ENCODE measurements at places on chromosomes 1 and 21. TPM values are rescaled to one million over a fixed set of nuclear protein-coding genes. Genes with fewer than 3 reads are reported as not detected.

DNA sequence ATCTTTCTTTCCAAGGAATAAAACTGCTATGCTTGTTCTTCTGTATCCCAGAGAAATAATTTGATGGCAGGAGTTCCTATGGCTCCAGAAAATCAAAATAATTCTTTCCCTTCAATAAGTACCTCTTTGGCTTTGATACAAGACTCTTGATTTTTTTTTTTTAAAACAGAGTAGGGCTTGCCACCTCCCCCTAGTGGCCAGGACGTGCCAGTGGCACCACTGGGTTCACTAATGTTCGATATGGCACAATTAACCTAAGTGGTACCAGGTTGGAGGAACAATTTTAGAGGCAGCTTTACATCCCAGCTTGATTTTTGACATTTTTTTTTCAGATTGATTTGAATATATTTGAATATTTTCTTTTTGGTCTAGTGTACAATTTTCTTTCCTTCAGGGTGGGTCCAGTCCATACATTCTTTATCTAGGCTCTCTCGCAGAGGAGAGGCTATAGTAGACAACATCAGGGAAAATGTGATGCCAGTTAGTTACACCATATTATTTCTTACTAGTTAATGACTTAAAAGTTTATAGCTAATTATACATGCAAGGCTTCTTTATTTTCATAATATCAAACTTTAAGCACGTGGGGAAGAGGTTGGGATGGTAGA, 330.9 kb downstream of the S1PR1 start:
- peak; percentile 41 for DNase-seq

The CFAP57 gene
- not detected for total RNA-seq

- no peak for DNase-seq
Observed at GRCh38 chr1:197027359-197027758, 39.7 kb downstream of the F13B start.

The SOAT1 gene
- total RNA-seq: 51.6 TPM

DNA sequence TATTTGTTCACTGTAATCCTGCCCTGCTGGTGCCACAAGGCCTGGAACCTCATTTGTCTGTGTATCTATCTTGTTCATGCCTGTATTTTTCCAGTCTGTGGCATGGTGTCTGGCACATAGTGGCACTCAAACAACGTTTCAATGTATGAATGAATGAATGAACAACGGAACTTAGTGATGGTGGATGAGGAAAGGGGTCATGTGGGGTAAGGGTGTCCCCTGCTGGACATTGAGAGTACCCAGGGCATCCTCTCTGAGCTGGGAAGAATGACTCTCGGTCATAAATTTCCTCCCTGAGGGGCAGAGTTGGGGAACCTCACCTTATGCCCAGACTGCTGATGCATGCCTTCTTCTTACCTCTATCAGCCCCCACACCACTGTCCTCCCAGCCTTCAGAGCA, 18.9 kb upstream of the ZNF683 start:
- peak; percentile 58 for DNase-seq

DNA sequence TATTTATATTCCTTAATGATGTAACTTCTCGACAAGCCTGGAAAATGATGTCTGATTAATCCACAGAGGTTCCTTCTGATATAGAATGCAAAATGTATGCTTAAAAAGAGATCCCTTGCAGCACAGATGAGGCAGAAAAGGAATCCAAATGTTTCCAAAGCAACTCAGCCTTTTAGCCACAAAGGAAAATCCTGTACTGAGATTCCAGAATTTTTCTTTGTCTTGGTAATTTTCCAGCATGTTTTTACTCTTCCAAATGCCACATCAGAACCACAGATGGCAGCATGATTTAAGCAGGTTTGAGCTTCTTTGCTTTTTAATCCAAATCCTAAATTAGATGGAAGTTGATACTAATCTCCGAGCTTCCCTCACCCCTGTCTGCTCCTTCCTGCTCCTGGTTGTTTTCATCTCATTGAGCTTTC, 176.4 kb upstream of the PALMD start:
- DNase-seq: no peak

The RHD gene
- total RNA-seq: 0.15 TPM

The INKA2 gene
- total RNA-seq: 2.2 TPM

The LYPD8 gene
- not detected for total RNA-seq

The MYCL gene
- 0.20 TPM for total RNA-seq

- DNase-seq: peak; percentile 9
Observed at GRCh38 chr1:12031039-12031980, 12.0 kb downstream of the MIIP start.

- no peak for DNase-seq
Observed at GRCh38 chr1:228472655-228473054, 14.5 kb upstream of the RNF187 start.

GRCh38 chr21:38267136-38267755, 10.5 kb downstream of the KCNJ15 start:
- no peak for DNase-seq

DNA sequence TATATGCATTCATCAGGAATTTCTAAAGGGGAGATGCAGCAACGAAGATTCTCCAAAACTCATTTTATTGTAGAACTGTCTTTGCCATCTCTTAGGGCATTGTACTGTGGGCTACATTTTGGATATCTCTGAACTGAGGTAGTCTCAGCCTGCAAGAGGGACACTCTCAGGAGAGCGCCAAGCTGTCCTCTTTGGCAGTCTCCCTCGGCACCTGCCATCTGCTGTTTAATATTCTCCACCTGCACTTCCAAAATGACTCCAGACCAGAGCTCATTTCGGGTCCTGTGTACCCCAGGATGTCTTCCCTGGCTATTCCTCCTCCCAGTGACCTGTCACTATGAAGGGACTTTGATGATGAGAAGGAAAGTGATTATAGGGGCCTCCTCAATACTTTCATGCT, 356.3 kb upstream of the C1orf174 start:
- DNase-seq: no peak

The LCK gene
- total RNA-seq: 431 TPM

The MROH7 gene
- 0.22 TPM for total RNA-seq

The MCOLN3 gene
- total RNA-seq: 0.80 TPM

The LAMB3 gene
- total RNA-seq: 0.69 TPM

GRCh38 chr21:17598437-17598836, 14.3 kb downstream of the BTG3 start:
- no peak for DNase-seq

The HSD11B1 gene
- total RNA-seq: 0.49 TPM

- DNase-seq: no peak
Observed at GRCh38 chr1:210072896-210073504, 135.0 kb downstream of the SYT14 start.

DNA sequence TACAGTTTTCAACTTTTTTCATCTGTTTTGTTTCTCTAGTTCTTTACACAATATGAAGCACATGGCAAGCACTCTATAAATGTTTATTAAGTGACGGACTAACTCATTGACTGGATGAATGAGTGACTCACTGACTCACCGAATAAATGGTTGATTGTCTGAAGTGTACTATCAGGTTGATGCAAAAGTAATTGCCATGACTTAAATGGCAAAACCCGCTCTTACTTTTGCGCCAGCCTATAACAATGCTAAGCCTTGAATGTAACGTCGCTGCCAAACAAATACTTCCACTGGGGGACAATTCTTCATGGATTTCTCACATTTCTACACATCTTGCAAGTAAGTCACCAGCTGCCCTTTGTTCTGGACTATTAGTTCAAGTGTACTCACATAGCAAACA, 109.0 kb upstream of the KCTD3 start:
- no peak for DNase-seq

DNA sequence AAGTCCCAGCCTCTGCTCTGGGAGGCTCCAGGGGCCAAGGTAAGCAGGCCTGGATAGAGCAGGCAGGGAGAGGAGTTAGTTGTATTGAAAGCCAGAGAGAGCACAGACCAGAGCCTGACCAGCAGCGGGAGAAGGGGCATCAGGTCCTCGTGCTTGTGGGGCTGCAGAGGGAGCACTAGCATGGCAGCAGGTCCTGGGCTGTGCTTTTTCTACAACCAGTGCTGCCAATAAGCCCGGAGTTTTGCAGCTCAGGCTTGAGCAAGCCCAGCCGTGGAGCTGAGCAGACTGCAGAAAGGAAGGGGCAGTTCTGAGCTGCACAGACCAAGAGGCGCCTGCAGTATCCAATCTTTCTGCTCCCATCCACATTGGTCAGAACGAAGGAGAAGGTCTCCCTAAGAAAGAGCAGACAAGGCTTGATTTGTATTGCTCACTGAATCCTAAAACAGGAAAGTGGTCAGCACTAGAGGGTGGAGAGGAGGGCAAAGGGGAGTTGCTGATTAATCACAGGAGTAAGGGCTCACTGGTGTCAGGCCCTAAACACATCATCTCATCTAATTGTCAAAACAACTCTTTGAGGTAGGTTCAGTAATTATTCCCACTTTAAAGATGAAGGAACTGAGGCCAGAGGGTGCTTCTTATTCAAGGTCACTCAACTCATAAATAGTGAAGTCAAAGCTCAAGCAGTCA, 2.7 kb downstream of the DENND2D start:
- peak; percentile 75 for DNase-seq

GRCh38 chr1:36516372-36517010, 33.8 kb upstream of the CSF3R start:
- peak; percentile 11 for DNase-seq

DNA sequence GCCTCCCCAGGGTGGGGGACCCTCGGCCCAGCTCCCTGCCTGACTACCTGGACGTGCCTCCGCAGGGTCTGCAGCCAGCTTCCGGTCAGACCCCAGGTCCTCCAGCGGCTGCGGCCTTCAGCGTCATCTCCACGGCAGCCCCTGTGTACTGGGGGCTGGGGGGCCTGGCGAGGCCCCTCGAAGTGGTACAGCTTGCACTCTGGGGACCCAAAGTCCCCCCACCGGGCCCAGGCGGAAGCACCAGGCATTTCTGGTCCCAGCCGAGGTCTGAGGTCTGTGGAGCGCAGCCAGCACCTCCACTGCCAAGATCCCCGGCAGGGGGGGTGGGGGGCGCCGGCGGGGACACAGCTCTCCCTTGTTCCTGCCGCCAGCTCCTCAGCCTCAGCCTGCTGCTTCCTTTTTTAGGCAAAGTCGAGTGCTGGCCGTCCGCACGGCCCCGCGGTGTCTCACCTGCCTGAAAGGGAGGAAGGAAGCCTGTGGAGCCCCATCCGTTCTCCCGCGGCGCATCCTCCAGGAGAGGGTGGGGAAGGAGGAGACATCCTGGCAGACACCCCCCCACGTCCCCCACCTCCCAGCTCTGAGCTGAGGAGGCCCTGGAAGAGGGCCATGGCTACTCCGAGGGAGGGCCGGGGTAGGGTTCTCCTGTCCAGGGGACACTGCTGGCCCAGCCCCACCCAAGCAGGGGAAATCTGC, 1.2 kb upstream of the VWA1 start:
- peak; percentile 37 for DNase-seq

- no peak for DNase-seq
Observed at GRCh38 chr1:208189183-208189582, 55.0 kb downstream of the PLXNA2 start.

GRCh38 chr1:235051521-235051920, 77.1 kb downstream of the TOMM20 start:
- no peak for DNase-seq

The VANGL2 gene
- total RNA-seq: not detected

The MRPL9 gene
- 82.8 TPM for total RNA-seq

- DNase-seq: no peak
Observed at GRCh38 chr1:6538956-6539355, 15.4 kb downstream of the NOL9 start.

DNA sequence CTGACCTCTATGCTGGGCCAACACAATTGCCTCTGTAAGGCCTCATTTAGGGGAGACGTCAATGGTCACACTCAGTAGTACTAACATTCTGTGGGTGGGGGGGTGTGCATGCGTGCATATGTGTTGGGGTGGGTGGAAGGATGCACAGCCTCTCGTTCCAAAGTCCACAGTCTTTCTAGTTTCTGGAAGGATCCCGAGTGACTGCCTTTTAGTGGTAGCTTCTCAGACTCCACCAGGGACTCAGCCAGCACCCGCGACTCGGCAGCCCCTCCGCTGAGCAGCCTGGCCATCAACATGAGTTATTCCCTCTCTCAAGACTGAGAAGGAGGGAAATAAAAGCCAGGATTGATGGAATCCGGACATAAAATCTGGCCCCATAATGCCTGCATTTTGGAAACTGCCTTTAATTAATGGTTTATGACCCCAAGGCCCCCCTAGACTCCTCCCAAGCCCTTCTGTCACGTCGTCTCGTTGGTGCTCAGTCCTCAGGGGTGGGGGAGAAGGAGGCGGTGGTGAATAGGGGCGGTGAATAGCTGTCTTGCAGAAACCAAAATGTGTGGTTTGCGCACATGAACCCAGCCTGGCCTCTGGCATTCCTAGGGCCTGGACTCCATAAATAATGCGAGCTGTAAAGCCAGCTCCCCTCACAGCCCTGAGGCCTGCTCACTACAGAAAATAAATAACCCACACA, 65.1 kb upstream of the TMEM51 start:
- DNase-seq: no peak

- no peak for DNase-seq
Observed at GRCh38 chr1:23357138-23357908, 12.3 kb downstream of the ZNF436 start.

- DNase-seq: no peak
Observed at GRCh38 chr1:115718011-115718754, 50.3 kb downstream of the CASQ2 start.

The NUAK2 gene
- 32.8 TPM for total RNA-seq

- DNase-seq: no peak
Observed at GRCh38 chr1:233885196-233885920, 19.1 kb upstream of the SLC35F3 start.

DNA sequence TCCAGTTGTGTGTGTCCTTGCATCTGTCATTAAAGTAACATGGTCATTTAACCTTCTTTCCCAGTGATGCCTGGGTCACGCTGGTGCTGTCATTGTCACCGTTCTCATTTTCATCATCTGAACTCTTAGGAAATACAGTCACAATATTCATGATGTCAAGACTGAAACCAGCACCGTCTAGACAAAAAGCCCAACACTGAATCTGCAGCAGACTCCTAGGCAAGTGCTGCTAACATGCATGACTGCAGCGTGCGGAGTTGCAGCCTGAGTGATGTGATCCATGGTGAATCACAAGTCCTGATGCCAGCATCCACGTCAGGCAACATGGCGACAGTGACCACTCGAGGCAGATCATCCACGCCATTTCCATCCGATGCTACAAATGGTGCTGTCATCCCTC, 37.6 kb downstream of the MRPL37 start:
- no peak for DNase-seq

DNA sequence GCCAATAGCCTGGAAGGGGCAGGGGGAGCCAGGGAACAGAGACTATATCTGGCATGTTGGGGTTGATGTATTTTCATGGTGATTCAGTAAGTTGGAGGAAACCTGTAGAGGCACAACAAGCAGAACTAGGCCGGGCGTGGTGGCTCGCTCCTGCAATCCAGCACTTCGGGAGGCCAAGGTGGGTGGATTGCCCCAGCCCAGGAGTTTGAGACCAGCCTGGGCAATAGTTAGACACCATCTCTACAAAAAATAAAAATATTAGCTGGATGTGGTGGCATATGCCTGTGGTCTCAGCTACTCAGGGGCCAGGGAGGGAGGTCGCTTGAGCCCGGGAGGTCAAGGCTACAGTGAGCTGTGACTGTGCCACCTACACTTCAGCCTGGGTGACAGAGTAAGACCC, 10.1 kb upstream of the PTCH2 start:
- DNase-seq: no peak

Data from CD4-positive, alpha-beta memory T cell (primary cell).